ENCODE measurements at places on chromosomes 16 and 17.

- H3K27me3 ChIP-seq: no peaks in the 10 kb centered on the region
- no peak for DNase-seq
- no peak overlapping the region for H3K27ac ChIP-seq
- no peaks in the 10 kb centered on the region for H3K36me3 ChIP-seq
- peaks cover 59% of the 10 kb centered on the region for H3K4me1 ChIP-seq
Observed at GRCh38 chr16:86965331-86965730, 351.9 kb downstream of the C16orf95 start.

DNA sequence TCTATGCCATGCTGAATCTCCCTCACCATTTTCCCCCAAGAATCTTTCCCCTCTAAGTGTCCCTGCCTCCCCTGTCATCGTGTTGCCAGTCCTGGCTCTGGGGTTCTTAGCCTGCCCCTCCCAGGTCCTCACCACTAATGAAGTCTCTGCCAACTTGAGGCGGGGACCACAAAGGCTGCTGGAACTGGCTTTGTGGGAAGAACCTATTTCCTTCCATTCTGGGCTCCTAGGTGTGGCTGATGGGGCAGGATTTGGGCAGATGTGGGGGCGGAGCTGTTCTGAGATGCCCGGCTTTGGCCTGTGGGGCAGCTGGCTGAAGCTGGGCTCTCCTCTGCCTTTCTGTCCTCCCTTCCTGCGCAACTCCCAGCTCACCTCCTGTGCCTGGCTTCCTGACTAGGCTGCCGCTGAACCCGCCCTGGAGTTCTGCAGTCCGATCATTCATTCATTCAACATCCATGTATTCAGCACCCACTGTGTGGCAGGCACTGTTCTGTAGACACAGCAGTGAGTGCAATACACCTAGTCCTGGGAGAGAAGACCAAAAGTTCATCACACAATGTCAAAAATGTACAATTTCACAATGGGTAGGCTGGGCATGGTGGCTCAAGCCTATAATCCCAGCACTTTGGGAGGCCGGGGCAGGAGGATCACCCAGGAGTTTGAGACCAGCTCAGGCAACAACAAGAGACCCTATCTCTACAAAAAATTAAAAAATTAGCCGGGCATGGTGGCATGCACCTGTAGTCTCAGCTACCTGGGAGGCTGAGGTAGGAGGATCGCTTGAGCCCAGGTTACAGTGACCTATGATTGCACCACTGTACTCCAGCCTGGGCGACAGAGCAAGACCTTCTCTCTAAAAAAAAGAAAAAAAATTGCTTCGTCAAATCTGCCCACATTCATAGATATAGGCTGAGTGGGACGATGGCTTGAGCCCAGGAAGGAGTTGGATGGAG, 1.9 kb upstream of the SNN start:
- H3K27ac ChIP-seq: no peak overlapping the region
- peak overlapping the region; percentile 63 for H3K4me3 ChIP-seq
- peaks cover 19% of the 10 kb centered on the region for H3K4me1 ChIP-seq
- no peak for DNase-seq
- no peaks in the 10 kb centered on the region for H3K27me3 ChIP-seq
- no peaks in the 10 kb centered on the region for H3K36me3 ChIP-seq

- no peak for DNase-seq
- peak overlapping the region; percentile 85 for H3K4me3 ChIP-seq
- H3K36me3 ChIP-seq: no peaks in the 10 kb centered on the region
- H3K4me1 ChIP-seq: peaks cover 69% of the 10 kb centered on the region
- no peaks in the 10 kb centered on the region for H3K27me3 ChIP-seq
- peak overlapping the region; percentile 62 for H3K27ac ChIP-seq
Observed at GRCh38 chr17:45314741-45315647, 1.8 kb downstream of the MAP3K14 start.

- no peaks in the 10 kb centered on the region for H3K27me3 ChIP-seq
- peaks cover 7% of the 10 kb centered on the region for H3K4me1 ChIP-seq
- DNase-seq: no peak
- no peak overlapping the region for H3K4me3 ChIP-seq
- H3K36me3 ChIP-seq: peaks cover 13% of the 10 kb centered on the region
- H3K27ac ChIP-seq: peak overlapping the region; percentile 34
Observed at GRCh38 chr17:82563318-82563717, 43.8 kb downstream of the FOXK2 start.

GRCh38 chr16:83603723-83604570, 203.8 kb upstream of the HSBP1 start:
- no peaks in the 10 kb centered on the region for H3K36me3 ChIP-seq
- no peak overlapping the region for H3K4me3 ChIP-seq
- H3K4me1 ChIP-seq: no peaks in the 10 kb centered on the region
- no peak overlapping the region for H3K27ac ChIP-seq
- peaks cover 5% of the 10 kb centered on the region for H3K27me3 ChIP-seq
- peak; percentile 14 for DNase-seq

GRCh38 chr16:88352261-88353200, 30.2 kb upstream of the ZNF469 start:
- no peak for DNase-seq
- no peak overlapping the region for H3K27ac ChIP-seq
- H3K36me3 ChIP-seq: no peaks in the 10 kb centered on the region
- H3K4me3 ChIP-seq: no peak overlapping the region

DNA sequence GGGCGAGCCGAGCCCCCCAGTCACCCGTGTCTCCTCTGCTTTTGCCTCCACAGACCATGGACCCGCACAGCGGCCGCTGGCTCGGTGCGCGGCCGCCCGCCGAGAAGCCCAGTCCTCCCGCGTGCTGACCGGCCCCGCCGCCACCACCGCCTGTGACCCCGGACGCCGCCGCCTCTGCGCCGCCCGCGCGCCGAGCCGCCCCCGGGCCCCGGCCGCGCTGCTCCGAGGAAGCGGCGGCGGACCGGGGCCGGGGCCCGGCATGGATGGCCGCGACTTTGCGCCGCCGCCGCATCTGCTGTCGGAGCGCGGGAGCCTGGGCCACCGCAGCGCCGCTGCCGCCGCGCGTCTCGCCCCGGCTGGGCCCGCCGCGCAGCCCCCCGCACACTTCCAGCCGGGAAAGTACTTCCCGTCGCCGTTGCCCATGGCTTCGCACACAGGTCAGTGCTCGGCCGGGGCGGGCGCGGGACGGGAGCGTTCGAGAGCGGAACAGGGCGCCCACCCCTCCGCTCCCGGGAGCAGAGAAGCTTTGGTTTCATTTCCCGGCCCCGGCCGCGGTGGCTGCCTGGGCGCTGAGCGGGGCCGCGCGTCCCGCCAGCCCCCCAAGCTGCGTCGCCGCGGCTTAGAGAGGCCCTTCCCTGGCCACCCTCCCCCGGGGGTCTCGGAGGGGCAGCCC, 4.4 kb downstream of the BAHCC1 start:
- no peaks in the 10 kb centered on the region for H3K36me3 ChIP-seq
- peak overlapping the region; percentile 85 for H3K4me3 ChIP-seq
- no peaks in the 10 kb centered on the region for H3K27me3 ChIP-seq
- peak overlapping the region; percentile 98 for H3K27ac ChIP-seq
- peaks cover 64% of the 10 kb centered on the region for H3K4me1 ChIP-seq
- DNase-seq: no peak

DNA sequence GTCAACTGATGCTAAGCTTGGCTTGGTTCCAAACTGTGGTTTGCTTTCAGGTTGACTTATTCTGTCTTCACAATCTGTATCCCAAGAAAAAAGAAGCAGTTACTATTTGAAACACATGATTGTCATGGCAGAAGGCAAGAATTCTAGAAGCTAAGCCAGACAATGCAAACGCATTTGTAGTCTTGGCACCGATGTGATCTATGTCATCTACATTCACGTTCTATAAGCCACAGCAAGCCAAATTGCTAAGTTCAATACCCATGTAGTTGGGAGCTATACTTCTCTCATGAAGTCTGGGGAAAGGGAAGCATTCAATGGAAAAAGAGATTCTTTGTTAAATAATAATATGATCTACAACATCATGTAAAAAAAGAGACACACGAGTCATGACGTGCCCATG, 18.3 kb upstream of the KIF2B start:
- no peak for DNase-seq
- H3K27ac ChIP-seq: no peak overlapping the region
- no peak overlapping the region for H3K4me3 ChIP-seq
- H3K27me3 ChIP-seq: no peaks in the 10 kb centered on the region
- no peaks in the 10 kb centered on the region for H3K36me3 ChIP-seq

DNA sequence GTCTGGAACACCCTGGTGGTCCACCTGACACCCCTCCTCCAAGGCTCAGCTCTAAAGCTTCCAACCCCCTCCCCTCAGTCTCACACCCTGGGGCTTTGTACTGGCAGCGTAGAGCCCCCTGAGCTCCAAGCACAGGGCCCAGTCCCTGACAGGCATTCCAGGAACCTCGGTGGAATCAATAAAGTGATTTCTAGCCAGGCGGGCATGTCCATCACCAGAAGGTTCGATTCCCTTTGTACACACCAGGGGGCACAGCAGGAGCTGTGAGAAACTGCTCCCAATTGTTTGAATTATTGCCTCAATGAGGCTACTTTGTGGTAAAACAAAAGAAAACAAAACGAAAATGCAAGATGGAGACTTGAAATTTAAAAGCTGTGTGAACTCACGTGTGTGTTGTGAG, 51.8 kb downstream of the SMPD3 start:
- H3K36me3 ChIP-seq: no peaks in the 10 kb centered on the region
- DNase-seq: no peak
- H3K27me3 ChIP-seq: peaks cover 4% of the 10 kb centered on the region
- H3K27ac ChIP-seq: no peak overlapping the region

DNA sequence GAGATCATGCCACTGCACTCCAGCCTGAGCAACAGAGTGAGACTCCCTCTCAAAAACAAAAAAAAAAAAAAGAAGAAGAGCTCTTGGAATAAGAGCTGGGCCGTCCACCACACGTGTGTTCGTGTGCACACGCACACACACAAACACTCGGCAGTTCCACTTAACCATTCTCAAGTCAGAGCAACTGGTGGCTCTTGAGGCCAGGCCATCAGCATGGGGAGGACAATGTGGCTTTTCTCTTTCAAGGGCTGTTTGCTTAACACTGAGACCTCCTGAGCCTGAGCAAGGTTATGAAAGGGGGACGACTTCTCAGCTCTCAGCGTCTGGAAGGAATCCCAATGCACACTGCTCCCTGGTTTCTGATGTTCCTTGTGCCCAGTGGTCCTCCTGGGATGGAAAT, 444.9 kb downstream of the SOX9 start:
- no peak overlapping the region for H3K27ac ChIP-seq
- no peaks in the 10 kb centered on the region for H3K36me3 ChIP-seq
- peaks cover 16% of the 10 kb centered on the region for H3K4me1 ChIP-seq
- DNase-seq: no peak
- H3K4me3 ChIP-seq: no peak overlapping the region
- H3K27me3 ChIP-seq: no peaks in the 10 kb centered on the region

DNA sequence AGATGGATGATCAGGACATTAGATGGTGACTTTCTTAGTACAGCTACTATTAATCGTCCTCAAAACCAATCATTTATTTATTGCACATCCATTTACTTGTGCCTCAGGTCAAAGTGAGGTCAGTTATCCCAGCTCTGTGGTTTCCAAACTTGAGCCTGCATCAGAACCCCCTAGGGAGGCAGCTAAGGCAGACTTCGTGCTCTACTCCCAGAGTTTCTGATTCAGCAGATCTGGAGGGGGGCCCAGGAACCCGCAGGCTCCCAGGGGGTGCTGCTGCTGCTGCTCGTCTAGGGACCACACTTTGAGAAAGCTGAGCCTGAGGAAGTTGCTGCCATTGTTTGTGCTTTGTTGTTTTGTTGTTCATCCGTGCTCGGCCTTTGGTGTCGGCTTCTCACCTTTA, 44.0 kb upstream of the CLEC18B start:
- H3K27me3 ChIP-seq: no peaks in the 10 kb centered on the region
- peaks cover 56% of the 10 kb centered on the region for H3K36me3 ChIP-seq
- H3K4me3 ChIP-seq: no peak overlapping the region
- no peaks in the 10 kb centered on the region for H3K4me1 ChIP-seq

DNA sequence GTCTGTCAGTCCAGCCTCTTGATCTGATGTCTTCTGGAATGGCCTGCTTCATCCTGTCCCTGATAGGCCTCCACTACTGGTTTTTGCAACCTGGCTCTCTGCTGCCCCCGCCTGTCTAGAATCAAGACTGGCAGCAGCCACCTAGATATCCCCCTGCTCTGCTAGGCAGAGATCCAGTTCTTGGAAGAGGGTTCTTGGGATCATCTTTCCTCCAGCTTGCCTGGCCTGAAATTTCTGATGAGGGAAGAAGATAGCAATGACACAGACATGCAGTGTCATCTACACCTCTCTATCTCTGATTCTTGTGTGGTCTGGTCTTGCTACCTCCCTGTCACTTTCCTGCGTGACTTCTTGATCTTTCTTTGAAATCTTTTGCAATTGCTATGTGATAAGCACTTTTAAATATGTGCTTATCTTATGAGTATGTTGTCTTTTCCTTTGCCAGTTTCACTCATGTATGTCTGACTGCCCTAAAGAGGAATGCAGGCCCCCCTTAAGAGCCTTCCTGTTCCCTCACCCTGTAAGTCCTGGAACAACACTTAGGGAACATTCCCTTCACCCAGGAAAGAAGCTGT, 20.3 kb upstream of the NFATC3 start:
- peak; percentile 66 for DNase-seq
- peaks cover 12% of the 10 kb centered on the region for H3K36me3 ChIP-seq
- no peaks in the 10 kb centered on the region for H3K27me3 ChIP-seq
- H3K4me3 ChIP-seq: no peak overlapping the region

- no peak overlapping the region for H3K27ac ChIP-seq
- DNase-seq: no peak
- H3K4me1 ChIP-seq: no peaks in the 10 kb centered on the region
- H3K4me3 ChIP-seq: no peak overlapping the region
- peaks cover 7% of the 10 kb centered on the region for H3K36me3 ChIP-seq
Observed at GRCh38 chr17:76475302-76475701, 7.9 kb downstream of the AANAT start.

- DNase-seq: no peak
- peak overlapping the region; percentile 40 for H3K27ac ChIP-seq
- peaks cover 32% of the 10 kb centered on the region for H3K4me1 ChIP-seq
- peaks cover 52% of the 10 kb centered on the region for H3K27me3 ChIP-seq
- H3K36me3 ChIP-seq: no peaks in the 10 kb centered on the region
- no peak overlapping the region for H3K4me3 ChIP-seq
Observed at GRCh38 chr16:66134875-66135274, 231.6 kb upstream of the CDH5 start.

- no peak overlapping the region for H3K27ac ChIP-seq
- DNase-seq: no peak
- H3K36me3 ChIP-seq: no peaks in the 10 kb centered on the region
- H3K27me3 ChIP-seq: peaks cover 7% of the 10 kb centered on the region
Observed at GRCh38 chr16:78994135-78994745, 606.3 kb downstream of the MAF start.

DNA sequence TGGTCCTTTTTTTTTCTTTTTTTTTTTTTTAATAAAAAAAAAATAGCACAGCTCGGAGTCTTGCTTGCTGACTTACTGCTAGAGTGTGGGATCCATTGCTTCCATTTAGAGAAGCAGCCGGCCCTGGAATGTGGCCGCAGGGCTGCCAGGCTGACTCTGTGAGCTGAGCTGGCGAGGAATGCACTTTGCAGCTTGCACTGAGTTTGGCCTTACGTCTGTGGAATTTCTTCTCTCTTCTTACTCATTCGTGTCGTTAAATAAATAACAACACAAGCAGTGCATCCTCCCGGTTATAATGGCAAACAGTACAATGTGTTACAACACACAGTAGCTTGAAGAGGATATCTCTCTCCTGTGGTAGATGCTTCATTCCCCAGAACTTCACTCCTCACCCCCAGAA, 69.2 kb downstream of the PRKCB start:
- peaks cover 49% of the 10 kb centered on the region for H3K4me1 ChIP-seq
- peak; percentile 34 for DNase-seq
- H3K27ac ChIP-seq: peak overlapping the region; percentile 91
- H3K27me3 ChIP-seq: no peaks in the 10 kb centered on the region
- H3K4me3 ChIP-seq: no peak overlapping the region

- peaks cover 5% of the 10 kb centered on the region for H3K36me3 ChIP-seq
- H3K4me1 ChIP-seq: no peaks in the 10 kb centered on the region
- no peak overlapping the region for H3K4me3 ChIP-seq
- DNase-seq: no peak
- no peaks in the 10 kb centered on the region for H3K27me3 ChIP-seq
Observed at GRCh38 chr16:68117884-68118283, 32.7 kb downstream of the NFATC3 start.

All from mesothelial cell of epicardium (in vitro differentiated cells).